Mucosa of descending colon (tissue), 3 donors: ENCODE measurements at places on chromosomes 1 and 21. TPM values are rescaled to one million over a fixed set of nuclear protein-coding genes. Genes with fewer than 3 reads are reported as not detected.

Gene MORC3
- total RNA-seq, result 27.9 TPM

Gene PLA2G5
- 0.94 TPM for total RNA-seq

Gene ANKRD45
- 0.55 TPM for total RNA-seq

Gene OR2L5
- not detected for total RNA-seq

Gene CYP4A11
- not detected for total RNA-seq

Gene AIRE
- 0.16 TPM for total RNA-seq

Gene NIBAN1
- 6.5 TPM for total RNA-seq

Gene PCBP3
- 18.4 TPM for total RNA-seq

Gene SPATA17
- 0.90 TPM for total RNA-seq

Gene RGSL1
- not detected for total RNA-seq

Gene MARK1
- 1.8 TPM for total RNA-seq

Gene S100A7A
- total RNA-seq, result not detected

Gene LGALS8
- 55.3 TPM for total RNA-seq

Gene SHC1
- 92.7 TPM for total RNA-seq

Gene SYNC
- total RNA-seq, result 19.2 TPM

Gene THEM5
- total RNA-seq, result not detected

DNA sequence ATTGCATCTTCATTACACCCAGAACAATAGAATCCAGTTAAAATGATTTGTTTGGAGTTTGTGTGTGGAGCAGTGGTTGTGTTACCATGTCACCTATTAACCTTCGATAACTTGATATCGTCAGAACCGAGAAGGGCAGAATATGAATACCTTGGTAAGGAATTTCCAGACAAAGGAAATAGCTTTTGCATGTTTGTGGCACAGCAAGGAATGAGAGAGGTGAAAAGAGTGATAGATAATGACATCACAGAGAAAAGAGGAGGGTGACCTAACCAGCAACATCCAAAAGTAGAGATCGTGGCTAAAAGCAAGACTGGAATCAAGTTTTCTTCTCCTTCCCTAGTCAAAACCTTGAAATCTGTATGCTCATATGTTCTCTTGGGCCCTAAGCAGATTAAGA is 244.6 kb upstream of the NEGR1 start:
- DNase-seq, result no peak

DNA sequence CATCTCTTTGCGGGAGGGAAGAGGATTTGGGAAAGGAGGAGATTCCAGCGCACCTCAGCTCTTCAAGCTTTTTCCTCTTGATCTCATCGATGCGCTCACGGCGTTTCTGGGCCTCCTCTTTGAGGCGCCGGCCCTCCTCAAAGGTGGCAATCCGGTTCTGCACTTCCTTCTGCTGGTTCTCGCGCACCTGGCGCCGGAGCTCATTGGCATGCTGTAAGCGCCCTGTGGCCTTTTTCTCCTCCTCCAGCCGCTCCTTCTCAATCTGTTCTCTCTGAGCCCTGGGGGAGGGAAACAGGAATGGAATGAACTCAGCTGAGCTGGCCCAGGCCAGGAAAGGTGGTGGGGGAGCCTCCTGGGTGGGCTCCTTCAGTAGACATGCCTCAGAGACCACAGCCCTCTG is 10.4 kb upstream of the VSIG8 start:
- DNase-seq, result no peak

GRCh38 chr1:236147068-236147467 is 4.7 kb downstream of the GPR137B start:
- peak; percentile 63 for DNase-seq

- no peak for DNase-seq
These were observed 996 bp upstream of the C1orf159 start for GRCh38 chr1:1116701-1117468.

DNA sequence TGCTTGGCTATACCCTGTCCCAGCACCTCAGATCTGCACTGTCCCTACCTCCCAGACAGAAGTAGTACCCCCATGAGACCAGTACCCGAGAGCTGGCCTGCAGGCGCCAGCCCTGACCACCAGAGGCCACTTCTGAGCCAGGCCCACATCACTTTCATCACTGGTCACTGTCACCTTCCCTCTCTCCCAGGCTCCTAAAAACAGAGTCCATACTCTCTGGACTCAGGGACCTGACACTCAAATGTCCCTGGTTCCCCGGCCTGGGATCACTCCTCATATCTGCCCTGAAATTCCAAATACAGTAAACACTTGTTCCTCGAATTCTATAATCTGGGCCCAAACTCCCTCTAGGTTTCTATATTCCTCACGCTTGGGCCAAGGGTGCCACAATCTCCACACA is 18.7 kb downstream of the TMEM53 start:
- DNase-seq, result no peak

- no peak for DNase-seq
These were observed 274.8 kb downstream of the PTPRC start for GRCh38 chr1:198913667-198914066.

GRCh38 chr1:150957666-150958065 is 17.0 kb downstream of the CERS2 start:
- DNase-seq, result no peak

GRCh38 chr1:98988904-98989555 is 15.6 kb downstream of the PLPPR5 start:
- DNase-seq, result no peak

DNA sequence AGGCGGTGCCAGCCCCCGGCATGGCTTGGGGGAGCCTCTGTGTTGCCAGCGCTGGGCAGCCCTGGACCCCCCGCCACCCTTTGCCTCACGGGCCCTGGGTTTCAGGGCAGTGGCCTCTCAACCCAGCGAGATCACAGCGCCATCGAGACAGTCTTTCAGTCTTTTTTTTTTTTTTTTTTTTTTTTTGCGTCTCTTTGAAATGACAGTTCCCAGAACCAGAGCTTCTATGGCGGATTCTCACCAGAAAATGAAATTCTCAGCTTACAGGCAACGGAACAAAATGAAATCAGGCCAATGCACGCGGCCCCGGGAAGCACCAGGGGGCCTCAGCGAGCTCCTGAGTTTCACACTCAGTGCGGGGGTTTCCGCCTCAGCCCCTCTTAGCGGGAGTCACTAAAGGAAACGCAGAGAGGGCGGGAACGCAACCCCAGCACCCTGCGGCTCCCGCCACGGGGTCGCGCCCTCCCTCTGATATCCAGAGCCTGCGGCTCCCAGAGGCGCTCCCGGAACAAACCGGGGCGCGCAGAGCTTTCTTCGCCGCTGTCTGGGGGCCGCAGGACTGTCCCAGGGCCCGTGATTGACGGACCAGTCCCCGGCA is 8.0 kb upstream of the COL6A1 start:
- peak; percentile 74 for DNase-seq

GRCh38 chr1:30700528-30701257 is 22.7 kb downstream of the MATN1 start:
- DNase-seq, result no peak

- DNase-seq, result no peak
These were observed 101.2 kb downstream of the FMN2 start for GRCh38 chr1:240192851-240193250.

DNA sequence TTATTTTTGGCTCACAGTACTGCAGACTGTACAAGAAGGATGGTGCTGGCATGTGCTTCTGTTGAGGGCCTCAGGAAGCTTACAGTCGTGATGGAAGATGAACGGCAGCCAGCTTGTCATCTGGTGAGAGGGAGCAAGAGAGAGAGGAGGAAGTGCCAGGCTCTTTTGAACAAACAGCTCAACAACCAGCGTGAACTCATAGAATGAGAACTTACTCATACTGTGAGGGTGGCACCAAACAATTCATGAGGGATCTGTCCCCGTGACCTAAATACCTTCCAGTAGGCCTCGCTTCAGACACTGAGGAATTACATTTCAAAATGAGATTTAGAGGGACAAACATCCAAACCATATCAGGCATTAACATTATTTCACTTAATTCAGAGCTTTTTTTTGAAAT is 84.7 kb downstream of the PKN2 start:
- DNase-seq, result no peak

- DNase-seq, result no peak
These were observed 8.0 kb upstream of the RLF start for GRCh38 chr1:40153073-40153770.

DNA sequence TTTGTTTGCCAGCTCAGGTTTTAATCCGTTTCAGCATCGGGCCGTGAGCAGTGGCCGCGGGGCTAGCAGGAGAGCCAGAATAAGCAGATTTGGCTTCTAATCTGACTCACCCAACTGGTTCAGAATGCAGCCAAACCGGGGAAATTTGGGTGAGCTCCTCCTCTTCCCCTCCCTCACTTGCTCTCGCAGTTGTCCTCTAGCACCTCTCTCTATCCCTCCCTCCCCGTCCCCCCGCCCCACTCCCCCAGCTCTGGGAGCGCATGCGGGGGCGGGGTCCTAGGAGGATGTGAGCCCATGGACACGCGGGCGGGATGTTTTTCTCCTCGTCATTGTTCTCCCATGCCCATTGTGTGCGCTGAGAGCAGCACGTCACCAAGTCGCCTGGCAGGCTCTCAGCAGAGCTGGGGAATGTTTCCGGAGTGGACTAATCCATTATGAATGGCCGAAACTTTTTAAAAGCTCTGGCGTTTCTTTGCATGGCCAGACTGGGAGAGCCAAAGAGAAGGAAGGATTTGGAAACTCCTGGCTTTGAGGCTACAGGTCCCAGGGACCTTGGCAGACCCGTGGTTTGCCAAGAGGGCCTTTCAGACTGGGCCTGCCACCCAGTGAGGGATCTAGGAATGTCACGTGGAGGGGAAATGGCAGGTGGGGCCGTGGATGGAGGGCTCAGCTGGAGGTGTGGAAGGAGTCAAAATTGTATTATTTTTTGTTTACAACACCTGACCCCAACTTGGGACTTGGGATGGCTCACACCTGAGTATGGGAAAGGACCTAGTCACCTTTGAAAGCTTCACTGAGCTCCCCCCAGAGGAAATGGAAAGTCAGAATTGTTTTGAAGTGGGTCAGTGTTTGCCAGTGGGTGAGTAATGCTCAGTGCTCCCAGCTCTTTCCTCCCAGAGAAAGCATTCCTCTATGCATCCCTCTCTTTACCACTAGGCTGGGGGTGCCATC is 39.2 kb downstream of the CDK18 start:
- peak; percentile 63 for DNase-seq

DNA sequence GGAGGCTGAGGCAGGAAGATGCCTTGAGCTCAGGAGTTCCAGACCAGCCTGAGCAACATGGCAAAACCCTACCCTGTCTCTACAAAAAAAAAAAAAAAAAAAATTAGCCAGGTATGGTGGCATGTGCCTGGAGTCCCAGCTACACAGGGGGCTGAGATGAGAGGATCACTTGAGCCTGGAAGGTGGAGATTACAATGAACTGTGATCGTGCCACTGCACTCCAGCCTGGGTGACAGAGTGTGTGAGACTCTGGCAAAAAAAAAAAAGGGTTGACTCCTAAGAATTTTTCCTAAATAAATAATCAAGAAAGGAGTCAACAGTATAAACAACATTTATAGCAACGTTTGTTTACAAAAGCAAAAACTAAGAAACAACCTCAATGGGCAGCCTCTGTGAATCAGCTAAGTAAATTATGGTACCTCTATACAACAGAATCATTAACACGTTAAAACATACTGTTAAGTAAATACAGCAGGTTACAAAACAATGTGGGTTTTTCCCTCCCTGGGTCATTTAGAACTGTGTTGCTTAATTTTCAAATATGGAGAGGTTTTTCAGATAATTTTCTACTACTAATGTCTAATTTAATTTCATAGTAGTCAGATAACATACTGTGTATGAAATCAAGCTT is 56.8 kb downstream of the SLC30A10 start:
- no peak for DNase-seq

GRCh38 chr1:47709872-47710231 is 272.0 kb downstream of the FOXD2 start:
- DNase-seq, result peak; percentile 75

DNA sequence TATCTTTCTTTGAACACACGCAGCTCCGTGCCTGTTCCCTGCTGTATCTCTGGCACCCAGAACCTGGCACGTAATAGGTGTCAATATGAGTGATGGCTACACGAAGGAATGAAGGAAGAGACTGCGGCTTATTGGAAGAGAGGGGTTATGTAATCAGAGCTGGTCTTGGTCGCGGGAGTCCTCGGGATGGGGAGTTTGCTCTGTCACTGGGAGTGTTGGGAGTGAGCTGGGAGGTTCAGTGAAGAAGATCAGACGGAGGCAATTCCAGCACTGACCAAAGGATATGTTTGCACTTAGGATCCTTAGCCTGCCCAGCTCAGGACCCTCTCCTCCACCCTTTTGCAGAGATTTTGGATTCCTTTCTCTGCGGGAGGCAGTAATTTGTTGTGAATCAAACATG is 709.1 kb downstream of the PTPRU start:
- DNase-seq, result no peak

- no peak for DNase-seq
These were observed 105.9 kb downstream of the PCP4 start for GRCh38 chr21:39972976-39973770.

- no peak for DNase-seq
These were observed 23.2 kb downstream of the HAO2 start for GRCh38 chr1:119391749-119392148.

DNA sequence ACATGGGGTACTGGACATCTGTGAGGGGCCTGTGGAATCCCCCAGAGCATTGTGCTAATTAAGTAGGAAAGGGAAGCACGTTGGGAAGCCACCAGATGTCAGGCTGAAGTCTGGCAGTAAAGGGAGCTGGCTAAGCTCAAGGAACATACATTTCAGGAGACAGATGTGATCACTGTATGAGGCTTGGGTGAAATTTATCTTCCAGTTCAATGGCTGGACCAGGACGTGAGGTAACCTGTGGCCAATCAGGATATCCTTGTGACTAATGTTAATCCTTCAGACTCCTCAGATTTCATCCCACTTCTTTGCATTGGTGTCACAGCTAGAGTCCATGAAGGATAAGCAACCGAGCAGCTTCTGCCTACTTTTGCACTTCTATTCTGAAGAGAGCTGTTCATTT is 110.2 kb upstream of the APP start:
- no peak for DNase-seq

- no peak for DNase-seq
These were observed 22.1 kb downstream of the RIPPLY3 start for GRCh38 chr21:37028570-37028969.

GRCh38 chr21:32463889-32464300 is 51.4 kb downstream of the EVA1C start:
- no peak for DNase-seq

GRCh38 chr1:119004129-119004527 is 16.0 kb upstream of the TBX15 start:
- no peak for DNase-seq

- no peak for DNase-seq
These were observed 119.6 kb downstream of the ADGRL2 start for GRCh38 chr1:81920245-81920740.

- DNase-seq, result no peak
These were observed 19.4 kb downstream of the URB2 start for GRCh38 chr1:229645324-229645993.
